Psoas muscle (tissue), 8 donors: ENCODE measurements at places on chromosomes 6 and 20.

DNA sequence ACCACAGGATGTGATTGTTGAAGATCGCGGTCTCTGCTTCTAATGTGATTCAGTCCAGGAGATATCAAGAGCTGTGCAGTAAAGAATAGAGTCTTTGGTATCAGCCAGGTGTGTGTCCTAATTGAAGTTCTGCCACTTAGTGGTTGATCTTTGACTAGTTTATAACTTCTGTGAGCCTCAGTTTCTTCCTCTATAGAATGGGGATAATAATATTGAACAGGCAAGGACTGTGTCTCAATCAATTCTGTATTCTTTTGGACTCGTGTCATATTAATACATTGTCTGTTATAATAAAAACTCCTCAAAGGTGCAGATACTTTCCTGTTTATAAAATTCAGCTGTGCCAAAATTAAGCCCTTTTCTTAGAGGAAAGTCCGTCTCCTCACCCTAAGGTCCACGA is 23.1 kb upstream of the NCOA6 start:
- no peak for DNase-seq

DNA sequence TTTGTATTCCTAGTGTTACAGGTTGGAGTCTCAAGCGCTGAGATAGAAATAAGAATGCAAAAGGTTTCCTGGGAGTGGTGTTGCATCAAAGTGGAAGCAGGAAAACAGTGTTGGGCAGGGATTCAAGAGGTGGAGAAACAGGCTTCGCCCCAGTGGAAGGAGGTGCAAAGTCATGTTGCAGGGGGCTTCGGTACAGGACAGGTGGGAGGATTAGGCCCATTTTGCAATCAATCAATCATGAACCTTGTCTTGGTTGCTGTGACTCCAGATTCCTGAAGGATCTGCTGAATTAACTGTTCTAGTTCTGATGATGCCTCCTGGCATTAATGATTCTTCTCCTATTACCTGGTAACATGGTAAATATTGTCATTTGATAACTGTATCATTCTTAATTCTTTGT is 22.4 kb upstream of the FAM217A start:
- DNase-seq: no peak

DNA sequence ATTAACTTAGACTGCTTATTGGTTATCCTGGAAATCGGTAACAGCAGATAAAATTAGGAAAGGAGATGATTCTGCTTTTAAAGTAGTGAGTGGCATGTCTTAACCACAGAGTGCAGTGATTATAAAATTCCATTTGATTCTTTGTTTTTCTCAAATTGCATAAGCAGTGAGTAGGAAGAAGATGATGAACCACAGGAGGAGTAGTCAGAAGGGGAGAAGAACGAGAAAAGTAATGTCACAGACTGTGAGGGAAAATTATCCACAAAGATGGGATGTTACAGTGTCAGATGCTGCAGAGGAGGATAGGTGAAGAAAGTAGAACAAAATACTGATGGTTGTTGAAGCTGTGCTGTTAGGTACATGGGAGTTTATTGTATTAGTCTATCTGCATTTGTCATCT is 63.0 kb downstream of the ITCH start:
- no peak for DNase-seq

- no peak for DNase-seq
Observed at GRCh38 chr6:15882915-15883314, 220.1 kb upstream of the DTNBP1 start.

DNA sequence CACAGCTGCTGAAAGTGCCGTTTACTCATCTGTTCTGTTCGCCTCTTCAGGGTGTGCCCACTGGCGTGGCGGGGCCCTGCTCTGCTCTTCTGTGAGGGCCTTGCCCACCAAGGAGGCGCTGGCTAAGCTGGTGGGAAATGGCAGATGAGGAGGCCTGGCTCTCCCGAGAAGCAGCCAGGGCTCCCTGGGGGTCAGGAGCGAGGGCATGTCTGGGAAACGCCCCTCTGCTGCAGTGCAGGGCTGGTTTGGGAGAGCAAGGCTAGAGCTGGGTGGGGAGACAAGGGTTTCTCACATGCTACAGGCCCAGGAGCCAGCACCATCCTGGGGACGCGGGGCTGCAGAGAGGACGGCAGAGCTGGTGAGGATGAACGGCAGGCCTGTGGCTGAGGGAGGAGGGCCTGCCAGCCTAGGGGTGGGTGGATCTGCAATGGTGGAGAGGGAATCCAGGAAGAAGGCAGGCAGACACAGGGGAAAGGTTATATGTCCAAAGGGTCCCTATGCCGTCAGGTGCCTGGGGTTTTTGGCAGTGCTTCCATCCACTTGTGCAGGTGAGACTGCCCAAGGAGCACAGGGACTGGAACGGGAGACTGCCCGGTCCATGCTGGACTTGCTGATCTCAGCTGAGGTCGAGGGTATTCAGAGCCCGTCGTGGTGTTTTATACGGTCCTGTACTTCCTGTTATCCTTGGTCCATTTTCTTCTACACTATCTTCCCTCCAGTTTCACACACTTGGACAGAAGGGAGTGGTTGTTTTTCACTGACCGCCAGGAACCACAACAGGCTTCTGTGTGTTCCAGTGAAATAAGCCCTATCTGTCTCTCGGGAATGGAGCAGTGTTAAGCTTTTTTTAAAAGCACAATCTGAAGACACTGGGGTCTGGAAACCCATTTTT is 119.2 kb downstream of the SYCP2 start:
- DNase-seq: no peak

GRCh38 chr20:51100617-51101016 is 77.7 kb upstream of the KCNG1 start:
- DNase-seq: no peak

DNA sequence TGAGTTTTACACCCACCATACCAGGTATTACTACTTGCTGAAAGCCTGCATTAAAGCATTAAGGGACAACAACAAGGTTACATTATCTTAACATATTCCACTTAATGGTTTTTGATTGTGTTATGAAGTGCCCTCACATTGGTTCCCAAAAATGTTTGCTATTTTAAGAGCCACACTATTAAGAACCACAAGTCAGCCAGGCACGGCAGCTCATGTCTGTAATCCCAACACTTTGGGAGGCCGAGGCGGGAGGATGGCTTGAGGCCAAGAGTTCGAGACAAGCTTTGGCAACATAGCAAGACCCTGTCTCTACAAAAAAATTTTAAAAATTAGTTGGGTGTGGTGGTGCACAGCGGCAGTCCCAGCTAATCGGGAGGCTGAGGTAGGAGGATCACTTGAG is 28.2 kb downstream of the ATXN1 start:
- DNase-seq: no peak

DNA sequence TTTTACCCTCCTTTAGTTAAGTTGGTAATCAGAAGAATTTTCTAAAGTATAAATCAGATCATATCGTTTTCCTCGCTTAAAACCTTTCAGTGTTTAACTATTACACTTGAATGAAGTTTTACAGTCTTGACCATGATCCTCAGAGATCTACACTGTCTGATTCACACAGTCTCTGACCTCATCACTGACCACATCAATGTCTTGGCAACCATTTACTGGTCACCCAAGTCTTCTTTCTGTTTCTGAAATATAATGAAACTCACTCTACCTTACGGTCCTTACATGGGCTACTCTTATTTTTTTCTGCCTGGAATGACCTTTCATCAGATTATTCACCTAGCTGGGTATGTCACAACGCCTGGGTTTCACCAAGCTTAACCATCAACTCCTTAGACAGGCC is 71.4 kb downstream of the ADGB start:
- DNase-seq: no peak

GRCh38 chr6:105301756-105302616 is 100.9 kb downstream of the PREP start:
- DNase-seq: no peak

GRCh38 chr6:135605278-135605790 is 107.8 kb upstream of the AHI1 start:
- no peak for DNase-seq

DNA sequence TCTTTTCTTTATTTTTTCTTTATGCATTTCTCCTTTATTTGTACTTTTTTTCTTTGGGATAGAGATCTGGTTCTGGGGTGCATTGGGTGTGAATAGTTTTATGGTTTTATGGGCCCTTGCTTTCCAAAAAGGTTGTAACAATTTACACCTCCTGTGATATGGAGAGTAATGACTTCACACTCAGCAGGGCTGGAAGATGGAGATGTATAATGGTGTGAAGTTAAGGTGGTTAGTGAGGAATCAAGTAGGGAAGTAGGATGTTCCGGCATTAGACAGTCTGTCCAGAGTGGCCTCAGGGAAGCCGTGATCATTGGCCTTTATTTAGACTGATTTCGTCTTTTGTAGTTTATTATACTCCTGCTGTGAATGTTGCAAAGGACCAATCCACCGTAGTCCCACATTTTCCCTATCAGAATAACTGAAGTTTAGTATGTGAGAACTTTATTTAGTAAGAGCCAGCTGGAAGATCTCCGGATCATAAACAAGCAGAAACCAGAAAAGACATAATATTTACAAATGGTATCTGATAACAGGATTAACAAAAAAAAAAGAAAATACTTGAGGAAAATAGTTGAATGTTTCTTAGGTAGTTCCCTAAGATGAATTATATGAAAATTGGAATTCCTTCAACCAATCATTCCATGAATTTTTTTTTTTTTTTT is 255.5 kb downstream of the TBC1D7 start:
- no peak for DNase-seq

DNA sequence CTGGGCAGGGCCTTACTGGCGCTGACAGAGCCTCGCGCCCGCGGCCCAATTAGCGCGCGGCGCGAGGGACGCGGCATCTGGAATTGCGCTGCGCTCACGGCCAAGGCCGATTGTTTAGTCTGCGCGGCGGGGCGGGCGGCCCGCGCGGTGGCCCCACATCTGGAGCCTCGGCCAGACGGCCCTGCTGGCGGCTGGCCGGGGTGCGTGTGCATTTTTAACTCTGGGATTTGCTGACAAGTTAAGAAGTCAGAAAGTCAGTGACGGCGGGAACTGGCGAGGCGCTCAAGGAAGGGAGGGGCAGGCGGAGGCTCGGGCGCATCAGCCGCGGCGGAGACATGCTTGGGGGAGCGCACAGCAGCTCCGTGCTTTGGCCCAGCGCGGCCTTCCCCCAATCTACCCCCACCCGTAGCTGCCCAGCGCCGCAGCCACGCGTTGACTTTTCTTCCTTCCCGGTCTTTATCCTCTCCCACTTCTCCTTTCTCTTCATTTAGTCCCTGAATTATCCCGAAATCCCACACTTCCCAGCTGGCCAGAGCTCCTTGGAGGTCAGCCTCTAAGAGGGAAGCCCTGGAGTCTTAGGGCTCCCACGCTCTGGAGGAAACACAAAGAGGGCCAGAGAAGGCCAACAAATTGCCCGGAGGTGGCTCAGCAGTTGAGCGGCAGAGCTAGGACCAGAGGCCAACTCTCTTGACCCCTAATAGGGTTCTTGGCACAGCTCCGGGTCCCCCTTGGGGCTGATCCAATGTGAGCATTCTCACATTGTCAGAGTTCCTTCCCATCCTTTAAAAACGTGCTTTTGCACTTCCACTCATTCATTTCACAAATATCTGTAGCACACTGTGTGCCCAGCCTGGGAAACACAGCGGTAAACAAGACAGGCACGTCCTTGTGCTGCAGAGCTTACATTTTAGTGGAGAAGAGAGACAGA is 40.8 kb upstream of the FOXP4 start:
- peak; percentile 78 for DNase-seq

GRCh38 chr6:42279144-42279781 is 61.6 kb upstream of the MRPS10 start:
- peak; percentile 59 for DNase-seq

- DNase-seq: no peak
Observed at GRCh38 chr20:9177278-9177677, 108.4 kb downstream of the PLCB4 start.

GRCh38 chr6:39416728-39417127 is 94.2 kb upstream of the KCNK16 start:
- peak; percentile 18 for DNase-seq

GRCh38 chr6:85574932-85575598 is 18.6 kb downstream of the SNX14 start:
- DNase-seq: no peak

GRCh38 chr20:44442298-44443070 is 33.2 kb upstream of the TTPAL start:
- DNase-seq: no peak

DNA sequence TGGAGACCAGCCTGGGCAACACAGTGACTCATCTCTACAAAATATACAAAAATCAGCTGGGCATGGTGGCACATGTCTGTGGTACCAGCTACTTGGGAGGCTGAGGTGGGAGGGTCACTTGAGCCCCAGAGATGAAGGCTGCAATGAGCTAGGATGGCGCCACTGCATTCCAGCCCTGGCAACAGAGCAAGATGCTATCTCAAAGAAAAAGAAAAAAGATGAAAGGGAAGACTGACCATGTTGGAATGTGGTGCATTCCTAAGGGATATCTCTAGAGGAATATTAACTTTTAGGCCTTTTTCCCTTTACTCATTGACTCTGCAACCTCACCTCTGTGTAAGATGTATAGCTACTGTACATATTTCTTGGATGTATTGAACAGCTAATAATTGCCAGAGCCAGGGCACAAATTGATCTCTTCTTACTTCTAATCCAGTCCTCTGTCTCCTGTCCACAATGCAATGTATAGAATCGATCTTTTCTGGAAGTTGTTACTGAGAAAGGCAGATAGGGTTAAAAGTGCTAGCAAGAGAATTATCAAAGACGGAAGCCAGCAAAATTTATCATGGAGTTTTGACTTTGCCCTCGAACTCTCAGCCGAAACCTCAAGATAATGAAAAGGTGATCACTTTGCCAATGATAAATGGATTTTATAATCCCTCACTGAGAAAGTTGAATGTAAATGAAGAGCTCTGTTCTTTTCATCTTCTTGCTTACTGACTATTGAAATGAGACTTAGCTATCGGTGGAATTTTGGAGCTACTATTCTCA is 46.3 kb downstream of the GCNT2 start:
- DNase-seq: no peak

DNA sequence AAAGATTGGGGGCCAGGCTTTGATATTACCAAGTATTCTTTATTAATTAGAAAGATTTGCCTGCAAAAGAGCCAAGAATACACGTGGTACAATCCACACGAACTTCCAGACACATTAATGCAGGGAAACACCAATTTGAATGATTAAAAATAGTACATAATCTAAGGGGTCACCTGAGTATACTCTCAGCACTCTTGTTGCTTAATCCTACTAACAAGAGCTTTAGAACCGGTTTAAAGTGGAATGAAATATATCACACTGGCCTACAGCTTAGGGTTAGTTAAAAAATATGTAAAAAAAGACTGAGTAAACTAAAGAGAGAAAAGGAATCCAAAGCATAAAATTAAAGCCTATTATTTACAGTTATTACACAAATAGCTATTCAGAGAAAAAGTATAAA is 49.0 kb downstream of the COL9A1 start:
- no peak for DNase-seq

DNA sequence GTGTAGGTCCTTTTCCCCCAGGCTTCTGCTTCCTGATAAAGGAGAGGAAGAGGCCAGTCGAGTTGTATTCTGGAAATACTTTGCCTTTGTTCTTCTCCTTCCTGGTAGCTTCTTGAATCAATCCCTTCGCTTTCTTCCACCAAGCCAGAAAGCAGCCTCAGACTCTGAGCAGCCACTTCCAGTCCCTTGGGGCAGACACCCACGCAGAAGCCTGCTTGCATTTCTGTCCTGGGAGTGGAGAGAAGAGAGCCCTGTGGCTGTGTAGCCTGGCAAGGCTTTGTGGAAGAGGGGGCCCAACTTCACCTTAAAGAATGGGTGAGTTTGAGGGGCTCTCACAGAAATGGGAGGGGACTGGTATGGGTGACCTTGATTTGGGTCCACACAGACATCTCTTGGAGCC is 211.0 kb upstream of the SSTR4 start:
- DNase-seq: no peak
